ENCODE measurements at places on chromosomes 12 and 14.

- DNase-seq: no peak
These were observed 198.2 kb downstream of the BTG1 start for GRCh38 chr12:91947459-91947858.

GRCh38 chr12:91991399-91992187, 154.1 kb downstream of the BTG1 start:
- no peak for DNase-seq

DNA sequence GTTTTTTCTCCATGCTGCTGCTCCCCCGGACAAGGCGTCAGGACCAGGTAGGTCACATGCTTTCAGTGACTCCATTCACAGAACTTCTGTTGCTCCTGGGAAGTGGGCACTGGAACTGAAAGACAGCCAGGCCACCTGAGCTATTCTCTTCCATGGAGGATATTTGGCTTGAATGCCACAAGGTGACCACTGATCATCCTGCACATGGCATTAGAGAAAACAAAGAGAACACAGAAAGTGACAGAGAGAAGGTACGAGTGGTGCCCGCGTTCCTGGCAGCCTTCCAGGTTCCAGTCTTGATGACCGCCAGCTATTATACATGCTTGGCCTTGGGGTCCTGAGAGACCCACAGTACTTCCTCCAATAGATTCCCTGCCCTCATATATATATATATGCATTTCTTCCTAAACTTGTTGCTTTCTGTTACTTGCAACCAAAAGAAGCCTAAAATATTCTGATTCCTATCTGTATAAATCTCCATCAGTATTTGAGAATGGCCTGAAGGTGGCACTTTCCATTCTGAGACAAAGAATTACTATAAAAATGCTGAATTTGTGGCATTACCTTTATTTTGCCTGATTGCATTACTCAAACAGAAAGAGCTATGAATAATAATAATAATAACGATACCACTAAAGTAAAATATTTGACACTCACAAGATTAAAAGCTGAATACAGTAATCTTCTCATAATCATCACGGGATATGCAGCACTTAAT, 174.9 kb downstream of the FOXN3 start:
- DNase-seq: no peak

DNA sequence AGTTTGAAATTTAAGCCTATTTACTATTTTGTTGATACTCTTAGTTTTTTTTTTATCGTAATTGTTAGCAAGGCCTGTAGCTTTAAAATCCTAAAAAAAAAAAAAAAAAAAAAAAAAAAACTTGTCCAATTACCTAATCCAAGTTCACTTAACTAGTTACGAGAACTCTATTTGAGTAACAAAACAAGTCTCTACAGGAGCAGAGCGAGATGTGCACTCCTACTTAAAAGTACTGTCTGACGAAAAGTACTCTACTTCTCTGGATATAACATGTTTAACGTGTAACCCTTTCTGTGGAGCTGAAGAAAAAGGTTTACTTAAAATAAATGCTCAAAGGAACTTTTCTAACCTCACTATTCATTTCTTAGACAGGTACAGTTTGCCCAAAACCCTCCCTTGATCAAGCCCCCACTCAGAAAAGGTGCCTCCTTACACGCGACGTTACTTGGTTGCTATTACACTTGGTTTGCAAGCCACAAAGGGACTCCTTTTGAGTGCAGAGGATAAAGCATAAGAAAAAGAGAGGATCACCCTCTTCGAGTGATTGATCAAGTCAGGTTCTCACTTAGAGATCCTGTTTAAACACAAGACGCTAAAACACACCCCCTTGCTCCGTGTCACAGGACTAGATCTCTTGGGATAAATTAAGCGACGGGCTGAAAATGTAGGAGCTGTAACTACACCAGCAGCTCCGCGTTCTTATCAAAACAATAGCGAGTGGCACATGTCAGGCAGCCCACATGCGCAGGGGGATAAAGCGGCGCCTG, 2.2 kb downstream of the BAZ1A start:
- DNase-seq: no peak

DNA sequence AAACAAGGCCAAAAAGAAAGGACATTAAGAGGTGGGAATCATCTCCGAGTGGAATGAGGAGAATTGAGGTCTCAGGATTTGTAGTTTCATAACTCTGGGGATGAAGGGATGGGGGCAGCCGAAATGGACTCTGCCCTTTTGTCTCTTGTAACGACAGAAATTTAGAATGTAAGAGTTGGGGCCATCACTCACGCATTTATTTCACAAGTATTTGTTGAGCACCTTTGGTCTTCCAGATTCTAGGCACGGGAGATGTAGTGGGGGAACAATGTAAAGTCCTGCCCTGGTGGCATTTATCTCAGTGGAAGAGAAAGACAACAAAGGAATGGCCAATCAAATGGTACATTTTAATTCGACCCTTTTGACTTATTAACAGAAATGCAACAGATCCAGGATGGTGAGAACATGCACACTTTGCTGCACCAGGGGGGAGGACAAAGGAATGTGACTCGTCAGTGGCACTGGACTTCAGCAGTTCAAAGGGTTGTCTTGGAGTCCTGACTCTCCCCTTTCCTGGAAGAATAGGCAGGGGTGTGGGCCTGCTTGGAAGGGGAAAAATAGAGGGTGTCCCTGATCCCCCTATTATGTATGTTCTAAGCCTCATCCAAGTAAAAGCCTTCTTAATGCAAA, 102.0 kb downstream of the TMEM30B start:
- DNase-seq: no peak

All from T-helper 22 cell (primary cell).